Kidney (tissue), 22 donors: ENCODE measurements at places on chromosomes 12 and 14. TPM values are rescaled to one million over a fixed set of nuclear protein-coding genes. Genes with fewer than 3 reads are reported as not detected.
A peak's percentile ranks its signal among the peaks of the same experiment; 100 is the strongest.

DNA sequence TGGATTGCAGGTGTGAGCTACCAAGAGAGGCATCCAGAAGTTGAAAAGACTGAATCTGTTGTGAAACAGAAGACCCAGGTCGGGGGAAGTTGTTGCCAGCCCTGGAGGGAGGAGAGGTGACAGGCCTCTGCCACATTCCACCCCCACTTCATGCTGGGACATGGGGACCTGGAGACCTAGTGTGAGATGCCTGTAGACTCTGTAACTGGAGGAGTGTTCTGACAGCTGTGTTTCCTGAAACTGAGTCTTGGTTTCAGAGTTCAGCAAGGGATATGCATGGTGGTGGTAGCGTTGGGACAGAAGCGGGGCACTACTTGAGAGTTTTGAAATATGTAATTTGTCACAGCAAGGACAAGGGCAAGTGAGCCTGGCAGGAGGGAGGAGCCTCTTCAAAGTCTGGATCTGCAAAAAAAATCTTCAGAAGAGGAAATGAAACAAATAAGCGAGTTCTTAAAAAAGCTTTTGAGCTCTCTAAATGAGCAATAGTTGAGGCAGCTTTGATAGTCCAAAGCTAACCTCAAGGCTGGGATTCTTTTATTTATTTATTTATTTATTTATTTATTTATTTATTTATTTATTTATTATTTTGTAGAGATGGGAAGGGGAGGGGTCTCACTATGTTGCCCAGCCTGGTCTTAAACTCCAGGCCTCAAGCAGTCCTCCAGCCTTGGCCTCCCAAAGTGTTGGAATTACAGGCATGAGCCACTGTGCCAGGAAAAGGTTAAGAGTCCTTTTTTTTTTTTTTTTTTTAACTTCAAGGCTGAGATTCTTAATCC, 58.9 kb upstream of the EEA1 start:
- H3K27me3 ChIP-seq, result no peaks in the 10 kb centered on the region
- no peaks in the 10 kb centered on the region for H3K4me1 ChIP-seq
- H3K4me3 ChIP-seq, result no peak overlapping the region
- DNase-seq, result no peak
- no peak overlapping the region for H3K27ac ChIP-seq

DNA sequence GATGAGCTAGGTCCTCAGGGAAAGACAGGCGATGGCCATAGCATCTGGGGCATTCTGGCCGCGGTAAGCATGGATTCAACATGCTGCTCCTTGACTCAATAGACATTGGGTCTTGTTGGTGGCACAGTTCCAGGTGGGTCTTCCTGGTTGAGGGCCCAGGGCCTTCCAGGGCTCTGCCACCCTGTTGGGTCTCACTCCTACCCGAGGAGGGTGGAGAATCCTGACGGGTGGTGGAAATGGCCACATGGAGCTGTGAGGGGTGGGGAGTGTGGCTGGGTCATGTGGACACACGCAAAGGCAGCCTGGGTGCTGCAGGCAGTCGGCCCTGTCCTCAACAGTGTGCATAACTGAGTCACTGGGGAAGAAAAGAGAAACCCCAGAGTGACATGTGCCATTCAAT, 148.1 kb downstream of the KIF26A start:
- no peak for DNase-seq
- no peaks in the 10 kb centered on the region for H3K36me3 ChIP-seq
- H3K4me1 ChIP-seq, result no peaks in the 10 kb centered on the region

- no peak for DNase-seq
- no peaks in the 10 kb centered on the region for H3K36me3 ChIP-seq
- no peaks in the 10 kb centered on the region for H3K4me1 ChIP-seq
- H3K27me3 ChIP-seq, result no peaks in the 10 kb centered on the region
Observed at GRCh38 chr12:119659289-119659897, 8.5 kb upstream of the PRKAB1 start.

Gene ABHD4
- total RNA-seq, result 34.1 TPM

- H3K27me3 ChIP-seq, result no peaks in the 10 kb centered on the region
- H3K27ac ChIP-seq, result no peak overlapping the region
- H3K36me3 ChIP-seq, result no peaks in the 10 kb centered on the region
Observed at GRCh38 chr12:127558361-127558760, 708.6 kb upstream of the TMEM132C start.

DNA sequence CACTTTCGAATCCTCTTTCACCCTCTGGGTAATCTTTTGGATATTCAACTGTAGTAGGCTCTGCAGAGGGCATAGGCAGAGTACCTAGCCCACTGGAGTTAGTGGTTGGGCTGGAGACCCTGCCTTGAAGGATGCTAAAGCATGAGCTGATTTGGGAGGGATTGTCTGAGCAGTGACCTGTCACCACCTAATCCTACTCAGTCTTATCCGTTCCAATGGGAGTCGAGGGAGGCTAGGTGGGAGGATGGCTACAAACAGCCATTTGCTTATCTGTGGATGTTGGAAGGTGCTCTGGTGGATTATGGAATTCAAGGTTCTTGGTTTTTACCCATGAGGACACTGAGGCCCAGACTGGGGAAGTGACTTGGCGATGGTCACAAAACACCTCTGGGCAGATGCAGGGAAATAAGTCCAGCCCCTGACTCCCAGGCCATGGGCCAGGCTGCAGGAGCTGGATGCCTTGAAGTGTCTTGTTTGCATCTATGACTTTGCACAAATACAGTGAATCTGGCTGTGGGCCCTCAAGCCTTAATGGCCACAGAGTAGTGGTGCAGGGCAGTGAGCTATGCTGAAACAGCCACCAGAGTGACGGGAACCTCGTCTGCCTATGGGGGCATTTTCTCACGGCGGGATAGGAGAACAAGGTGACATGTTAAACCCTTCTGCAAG, 3.7 kb downstream of the KMT5A start:
- DNase-seq, result no peak
- peaks cover 4% of the 10 kb centered on the region for H3K4me1 ChIP-seq
- H3K27ac ChIP-seq, result peak overlapping the region; percentile 82
- peak overlapping the region; percentile 72 for H3K4me3 ChIP-seq

- H3K4me3 ChIP-seq, result no peak overlapping the region
- no peaks in the 10 kb centered on the region for H3K27me3 ChIP-seq
- no peak overlapping the region for H3K27ac ChIP-seq
- no peaks in the 10 kb centered on the region for H3K36me3 ChIP-seq
Observed at GRCh38 chr14:79573486-79573885, 637.8 kb downstream of the DIO2 start.

GRCh38 chr12:114404083-114404925, 1.6 kb downstream of the TBX5 start:
- no peak overlapping the region for H3K4me3 ChIP-seq
- peaks cover 4% of the 10 kb centered on the region for H3K4me1 ChIP-seq
- no peaks in the 10 kb centered on the region for H3K36me3 ChIP-seq
- no peak for DNase-seq
- H3K27ac ChIP-seq, result no peak overlapping the region

Gene RNASE1
- total RNA-seq, result 201 TPM

Gene RPL10L
- not detected for total RNA-seq

- H3K27ac ChIP-seq, result no peak overlapping the region
- no peak overlapping the region for H3K4me3 ChIP-seq
- H3K36me3 ChIP-seq, result no peaks in the 10 kb centered on the region
- no peaks in the 10 kb centered on the region for H3K4me1 ChIP-seq
Observed at GRCh38 chr12:44227616-44228015, 391.7 kb downstream of the TMEM117 start.

GRCh38 chr12:11500188-11500860, 105.0 kb upstream of the PRB2 start:
- no peak overlapping the region for H3K27ac ChIP-seq
- H3K27me3 ChIP-seq, result no peaks in the 10 kb centered on the region
- no peak overlapping the region for H3K4me3 ChIP-seq
- no peaks in the 10 kb centered on the region for H3K36me3 ChIP-seq
- H3K4me1 ChIP-seq, result peaks cover 3% of the 10 kb centered on the region

DNA sequence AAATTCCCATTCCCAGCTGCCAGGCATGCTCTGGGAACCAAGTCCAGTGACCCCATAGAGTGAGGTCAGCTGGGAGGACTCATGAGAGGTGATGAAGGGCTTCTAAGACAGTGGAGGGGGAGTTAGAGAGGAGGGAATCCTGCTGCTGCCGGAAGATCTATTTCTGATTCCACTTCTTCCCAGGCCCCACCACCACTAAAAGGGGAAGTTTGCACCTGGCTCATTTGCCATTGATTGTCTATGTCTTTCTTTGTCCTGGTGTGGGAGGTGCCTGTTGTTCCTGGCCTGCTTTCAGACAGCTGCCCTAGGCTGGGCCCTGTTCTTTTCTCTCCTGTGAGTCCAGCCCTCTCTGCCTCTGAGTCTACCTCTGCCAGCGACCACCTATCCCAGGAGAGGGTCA, 3.0 kb upstream of the KRT6A start:
- no peak overlapping the region for H3K4me3 ChIP-seq
- no peaks in the 10 kb centered on the region for H3K36me3 ChIP-seq
- H3K27me3 ChIP-seq, result no peaks in the 10 kb centered on the region
- H3K4me1 ChIP-seq, result no peaks in the 10 kb centered on the region
- H3K27ac ChIP-seq, result no peak overlapping the region

GRCh38 chr14:90027842-90028241, 34.0 kb upstream of the KCNK13 start:
- H3K27me3 ChIP-seq, result no peaks in the 10 kb centered on the region
- H3K27ac ChIP-seq, result no peak overlapping the region
- H3K4me1 ChIP-seq, result peaks cover 3% of the 10 kb centered on the region
- H3K4me3 ChIP-seq, result no peak overlapping the region
- peaks cover 3% of the 10 kb centered on the region for H3K36me3 ChIP-seq

Gene FGF23
- total RNA-seq, result not detected

DNA sequence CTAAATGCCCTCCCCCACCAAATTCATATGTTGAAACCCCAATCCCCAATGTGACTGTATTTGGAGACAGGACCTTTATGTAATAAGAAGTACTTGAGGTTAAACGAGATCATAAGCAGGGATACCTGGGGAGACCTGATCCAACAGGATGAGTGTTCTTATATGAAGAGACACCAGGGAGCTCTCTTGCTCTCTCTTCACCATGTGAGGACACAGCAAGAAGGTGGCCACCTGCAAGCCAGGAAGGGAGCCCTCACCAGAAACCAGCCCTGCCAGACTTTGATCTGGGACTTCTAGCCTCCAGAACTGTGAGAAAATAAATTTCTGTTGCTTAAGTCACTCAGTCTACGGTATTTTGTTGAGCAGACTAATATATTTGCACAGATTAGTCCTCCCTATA, 113.6 kb downstream of the NUAK1 start:
- H3K27ac ChIP-seq, result no peak overlapping the region
- no peaks in the 10 kb centered on the region for H3K36me3 ChIP-seq
- H3K4me1 ChIP-seq, result peaks cover 16% of the 10 kb centered on the region
- H3K4me3 ChIP-seq, result no peak overlapping the region

GRCh38 chr14:20904393-20905029, 13.3 kb downstream of the RNASE3 start:
- H3K27me3 ChIP-seq, result no peaks in the 10 kb centered on the region
- peak; percentile 9 for DNase-seq
- H3K4me3 ChIP-seq, result no peak overlapping the region
- no peak overlapping the region for H3K27ac ChIP-seq
- H3K36me3 ChIP-seq, result no peaks in the 10 kb centered on the region

- H3K4me1 ChIP-seq, result no peaks in the 10 kb centered on the region
- H3K27ac ChIP-seq, result no peak overlapping the region
- H3K27me3 ChIP-seq, result no peaks in the 10 kb centered on the region
- H3K4me3 ChIP-seq, result no peak overlapping the region
- H3K36me3 ChIP-seq, result no peaks in the 10 kb centered on the region
Observed at GRCh38 chr14:84074626-84075025, 1455.3 kb upstream of the FLRT2 start.

GRCh38 chr12:123973552-123974341, 732 bp downstream of the ZNF664 start:
- H3K4me3 ChIP-seq, result peak overlapping the region; percentile 75
- no peaks in the 10 kb centered on the region for H3K27me3 ChIP-seq
- DNase-seq, result peak; percentile 85
- peaks cover 6% of the 10 kb centered on the region for H3K4me1 ChIP-seq

Gene GRIN2B
- 0.63 TPM for total RNA-seq
